ENCODE measurements at places on chromosomes 5 and 9.

- no peak for DNase-seq
Measured at GRCh38 chr5:76714751-76715485, 1.0 kb upstream of the F2R start.

- no peak for DNase-seq
Measured at GRCh38 chr5:2302169-2302568, 419.4 kb upstream of the IRX4 start.

- DNase-seq, result no peak
Measured at GRCh38 chr5:25970906-25971489, 1067.4 kb downstream of the CDH9 start.

- no peak for DNase-seq
Measured at GRCh38 chr5:121164632-121165031, 687.0 kb upstream of the FTMT start.

DNA sequence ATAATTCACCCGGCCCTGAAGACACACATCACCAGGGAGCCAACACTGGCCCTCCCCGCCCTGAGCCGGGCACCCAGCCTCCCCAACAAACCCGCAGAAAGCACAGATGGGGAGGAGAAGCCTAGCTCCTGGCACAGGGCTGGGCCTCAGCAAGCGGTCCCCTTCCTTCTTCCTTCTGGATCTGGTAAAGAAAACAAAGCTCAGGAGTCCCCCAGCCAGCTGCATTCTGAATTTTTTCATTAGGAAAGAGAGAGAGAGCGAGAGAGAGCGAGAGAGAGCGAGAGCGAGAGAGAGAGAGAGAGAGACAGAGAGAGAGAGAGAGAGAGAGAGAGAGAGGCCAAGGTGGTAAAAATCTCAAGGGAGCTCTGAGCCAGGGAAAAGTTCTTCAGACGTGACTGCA is 195.7 kb downstream of the CRB2 start:
- no peak for DNase-seq

GRCh38 chr9:4318326-4318725 is 18.5 kb upstream of the GLIS3 start:
- DNase-seq, result no peak

DNA sequence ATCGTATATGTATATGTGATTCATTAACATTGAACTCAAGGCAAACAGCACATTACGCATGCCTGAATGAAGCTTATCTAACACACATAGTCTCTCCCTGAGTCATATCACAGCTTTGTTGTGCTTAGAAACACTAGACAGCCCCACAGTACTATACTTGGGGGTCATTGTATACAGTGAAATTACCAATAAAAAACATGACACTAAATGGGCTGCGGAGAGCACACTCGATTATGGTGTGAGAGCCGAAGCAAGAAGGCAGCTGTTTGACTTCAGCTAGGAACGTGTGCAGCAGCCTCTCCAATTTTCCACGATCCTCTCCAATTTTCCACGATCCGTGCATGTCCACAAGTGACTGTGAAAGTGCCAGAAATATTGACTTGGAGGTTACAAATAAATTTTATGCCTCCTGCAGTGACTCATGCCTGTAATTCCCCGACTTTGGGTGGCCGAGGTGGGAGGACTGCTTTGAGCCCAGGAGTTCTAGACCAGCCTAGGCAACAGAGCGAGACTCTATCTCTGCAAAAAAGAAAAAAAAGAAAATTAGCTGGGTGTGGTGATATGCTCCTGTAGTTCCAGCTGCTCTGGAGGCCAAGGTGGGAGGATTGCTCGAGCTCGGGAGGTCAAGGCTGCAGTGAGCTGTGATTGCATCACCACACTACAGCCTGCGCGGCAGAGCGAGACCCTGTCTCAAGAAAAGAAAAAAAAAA is 102.4 kb downstream of the DAPK1 start:
- DNase-seq, result no peak

GRCh38 chr5:115439042-115439441 is 105.5 kb downstream of the FEM1C start:
- no peak for DNase-seq

DNA sequence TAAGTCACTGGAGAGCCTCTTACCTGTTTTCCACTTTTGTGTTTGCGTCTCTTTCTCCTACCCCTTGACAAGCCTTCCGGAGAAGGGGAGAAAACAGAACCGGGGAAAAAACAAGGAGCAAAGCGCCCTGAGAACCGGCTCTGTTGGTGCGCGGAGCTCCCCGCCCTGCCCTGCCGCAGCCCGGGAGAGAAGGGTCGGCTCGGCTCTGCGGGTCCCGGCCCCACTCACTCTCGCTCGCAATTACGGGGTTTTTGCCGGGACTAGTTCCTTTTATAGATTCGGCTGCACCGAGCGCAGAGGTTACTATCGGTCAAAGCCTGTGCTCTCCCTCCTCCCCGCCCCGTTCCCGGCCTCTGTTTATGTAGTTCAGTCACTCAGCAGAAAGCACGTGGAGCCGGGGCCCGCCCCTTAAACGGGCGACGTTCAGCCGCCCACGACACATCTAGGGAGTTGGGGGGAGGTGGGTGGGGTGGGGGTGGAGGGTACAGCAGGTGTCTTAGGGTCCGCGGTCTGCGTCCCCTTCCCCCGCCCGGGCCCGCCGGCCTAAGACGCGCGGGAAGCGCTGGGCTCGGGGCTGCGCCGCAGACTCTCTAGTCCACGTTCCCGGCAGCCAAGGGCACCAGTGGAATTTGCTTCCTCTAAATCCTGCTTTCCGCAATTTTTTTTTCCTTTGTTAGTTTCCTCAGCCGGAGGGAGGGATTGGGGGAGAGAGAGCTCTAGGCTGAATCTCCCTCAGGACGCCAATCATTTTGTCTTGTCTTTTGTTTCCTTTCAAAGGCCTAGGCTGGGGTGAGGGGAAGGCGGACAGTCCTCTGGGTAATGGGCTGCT is at the start of gene ABCA1:
Gene ABCA1, minus strand, starts transcription at position 244 of the 829 bp plus-strand sequence. CDS start 24,476 bp downstream, outside the sequence.
- peak; percentile 82 for DNase-seq

All from type B pancreatic cell (in vitro differentiated cells).